Hematopoietic multipotent progenitor cell treated with erythropoietin and hydrocortisone succinate and interleukin-3 and kit ligand, for 15 days (in vitro differentiated cells): ENCODE measurements at places on chromosomes 13 and 19.
A peak's percentile ranks its signal among the peaks of the same experiment; 100 is the strongest.

DNA sequence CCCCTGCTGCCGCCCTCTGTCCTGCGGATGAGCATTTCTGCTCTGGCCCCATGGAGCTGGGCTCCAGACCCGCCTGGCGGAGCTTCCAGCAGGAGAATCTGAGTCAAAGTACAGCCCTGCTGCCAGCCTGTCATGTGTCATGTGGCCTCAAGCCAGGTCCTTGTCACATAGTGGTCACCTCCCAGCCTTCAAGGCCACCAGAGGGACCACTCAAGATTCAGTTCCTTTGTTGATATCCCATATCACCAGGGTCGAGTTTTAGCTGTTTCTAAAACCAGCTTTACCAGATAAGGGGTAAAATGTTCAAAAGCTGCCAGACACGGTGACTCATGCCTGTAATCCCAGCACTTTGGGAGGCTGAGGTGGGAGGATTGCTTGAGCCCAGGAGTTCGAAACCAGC, 13.4 kb downstream of the THOP1 start:
- no peak for DNase-seq

- no peak for DNase-seq
Measured at GRCh38 chr19:49425922-49426592, 869 bp downstream of the GFY start.

DNA sequence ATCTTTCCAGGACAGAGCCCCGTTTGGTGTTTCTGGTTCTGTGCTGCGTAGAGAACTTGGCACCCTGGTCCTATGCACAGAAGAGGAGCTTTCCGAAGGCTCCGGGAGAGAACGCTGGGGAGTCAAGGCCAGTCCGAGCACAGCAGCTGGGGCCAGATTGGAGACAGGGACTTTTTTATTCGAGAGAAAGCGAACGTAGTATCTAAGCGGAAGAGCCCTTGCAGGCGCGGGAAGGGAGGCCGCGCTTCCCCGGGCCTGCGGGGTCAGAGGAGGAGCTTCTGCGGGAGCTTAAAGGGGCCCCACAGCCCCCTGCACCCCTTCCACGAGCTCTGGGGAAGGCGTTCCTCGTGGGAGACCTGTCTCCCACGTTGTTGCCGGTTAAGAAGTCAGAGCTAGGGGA, 48.6 kb upstream of the ARHGEF7 start:
- no peak for DNase-seq

GRCh38 chr13:33164331-33164730, 121.2 kb downstream of the STARD13 start:
- no peak for DNase-seq

- no peak for DNase-seq
Measured at GRCh38 chr19:1397838-1398237, 3.5 kb downstream of the GAMT start.

DNA sequence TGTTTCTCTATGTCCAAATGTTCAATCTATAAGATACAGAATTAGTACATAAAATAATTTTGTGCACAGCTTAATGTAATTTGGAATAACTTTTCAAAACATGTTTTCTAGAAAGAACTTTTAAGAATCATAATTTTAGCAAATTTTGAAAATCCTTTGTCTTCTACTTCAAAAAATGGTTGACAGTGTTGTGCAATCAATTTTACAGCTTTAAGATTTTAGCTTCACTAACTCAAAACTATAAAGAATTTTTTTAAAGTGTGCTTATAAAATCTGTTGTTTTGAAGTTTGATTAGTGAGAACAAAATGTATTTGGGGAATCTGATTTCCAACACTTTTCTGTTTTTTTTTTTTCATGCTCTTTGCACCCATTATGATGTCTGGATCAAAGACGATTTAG, 12.7 kb upstream of the SPACA6 start:
- no peak for DNase-seq

- no peak for DNase-seq
Measured at GRCh38 chr19:48511321-48511731, 309 bp downstream of the LMTK3 start.

DNA sequence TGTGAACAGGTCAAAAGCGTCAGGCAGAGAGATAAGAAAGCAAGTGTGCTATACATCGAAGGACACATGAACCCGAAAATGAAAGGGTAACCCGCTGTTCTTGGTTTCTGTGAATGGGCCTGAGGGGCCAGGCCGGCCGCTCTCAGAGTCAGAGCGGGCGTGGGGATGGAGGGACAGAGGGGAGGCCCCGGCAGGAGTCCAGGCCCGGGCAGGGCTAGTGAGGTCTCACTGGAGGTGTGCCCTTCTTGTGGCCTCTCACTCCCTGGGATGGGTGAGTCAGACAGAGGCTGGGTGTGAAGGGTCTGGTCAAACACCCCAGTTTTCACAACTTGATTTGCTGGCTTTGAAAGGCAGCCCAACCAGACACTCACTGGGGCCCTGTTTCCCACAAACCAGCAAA, 17.4 kb upstream of the NDUFS7 start:
- no peak for DNase-seq

DNA sequence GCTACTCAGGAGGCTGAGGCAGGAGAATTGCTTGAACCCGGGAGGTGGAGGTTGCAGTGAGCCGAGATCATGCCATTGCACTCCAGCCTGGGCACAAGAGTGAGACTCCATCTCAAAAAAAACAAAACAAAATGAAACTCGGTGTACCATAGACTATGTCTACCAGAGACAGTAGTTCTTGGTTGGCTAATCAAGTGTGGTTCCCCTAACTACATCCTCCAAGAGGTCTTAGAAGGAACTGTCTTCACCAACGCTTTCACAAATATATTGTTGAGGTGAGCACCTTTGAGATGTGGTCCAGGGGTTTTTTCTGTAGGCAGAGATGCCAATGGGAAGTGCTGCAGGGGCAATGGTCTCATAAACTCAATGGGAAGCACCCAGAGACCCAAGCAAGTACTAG, 48.0 kb downstream of the RFC3 start:
- no peak for DNase-seq

DNA sequence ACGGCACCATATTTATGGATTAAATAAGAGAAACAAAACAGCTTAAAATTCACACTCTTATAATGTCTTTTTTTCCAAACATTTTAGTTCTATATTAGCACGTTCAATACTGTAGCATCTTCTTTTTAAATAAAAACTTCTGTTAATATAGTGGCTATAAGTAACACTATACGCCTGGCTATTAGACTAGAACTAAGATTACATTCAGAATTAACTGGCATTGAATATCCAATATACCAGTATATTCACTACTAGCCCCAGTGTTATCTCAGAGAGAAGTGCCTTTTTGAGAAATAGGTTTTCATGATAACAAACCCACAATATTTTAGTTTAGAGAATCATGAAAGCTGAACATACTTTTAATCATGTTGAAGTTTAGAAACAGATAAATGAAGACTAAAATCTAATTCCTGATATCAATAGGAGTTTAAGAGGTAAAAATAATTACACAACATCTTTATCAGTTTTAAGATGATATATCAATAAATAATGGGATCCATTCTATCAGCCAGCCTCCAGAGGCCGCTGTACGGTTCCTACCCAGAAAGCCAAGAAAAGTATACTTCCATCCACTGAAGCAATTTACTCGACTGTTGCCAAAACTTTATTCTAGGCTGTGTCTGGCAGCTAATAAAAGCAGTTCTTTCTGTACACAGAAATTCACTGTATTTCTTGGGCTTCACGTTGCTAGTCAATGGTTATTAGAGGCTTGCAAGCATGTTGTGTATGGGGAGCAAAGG, 1113.4 kb upstream of the MIR17HG start:
- no peak for DNase-seq

GRCh38 chr13:68550330-68550729, 1320.2 kb upstream of the PCDH9 start:
- DNase-seq = no peak

GRCh38 chr19:43774103-43774939, 6.5 kb downstream of the KCNN4 start:
- peak; percentile 95 for DNase-seq

DNA sequence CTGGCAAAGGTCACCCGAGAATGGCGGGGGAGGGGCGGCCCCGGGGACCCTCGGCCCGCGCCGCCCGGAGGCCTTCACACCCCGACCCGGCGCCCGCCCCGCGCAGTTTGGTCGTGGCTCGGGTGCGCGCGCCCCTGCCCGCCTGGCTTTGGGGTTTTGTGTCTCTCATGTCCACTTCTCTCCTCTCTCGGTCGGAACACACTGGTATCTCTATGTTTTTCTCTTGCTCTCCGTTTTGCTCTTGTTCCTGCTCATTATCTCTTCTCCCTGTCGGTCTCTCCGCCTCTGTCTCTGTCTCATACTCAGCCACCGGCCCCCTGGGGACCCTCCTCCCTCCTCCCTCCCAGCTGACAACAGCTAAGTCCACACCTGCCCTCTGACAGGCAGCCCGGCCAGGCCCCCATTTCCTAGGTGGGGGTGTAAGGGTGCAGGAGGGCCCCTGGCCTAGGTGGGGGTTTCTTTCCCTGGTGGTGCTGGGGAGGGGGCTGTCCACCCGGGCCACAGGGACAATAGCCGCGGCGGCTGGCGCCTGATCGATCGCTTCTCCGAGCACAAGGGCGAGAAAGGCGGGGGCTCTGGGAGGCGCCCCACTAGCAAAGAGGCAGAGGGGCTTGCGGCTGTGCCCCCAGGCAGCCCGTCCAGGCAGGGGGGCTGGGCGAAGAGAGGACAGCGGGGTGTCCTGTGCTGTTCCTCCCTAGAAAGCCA, 2.3 kb downstream of the ONECUT3 start:
- DNase-seq = no peak

DNA sequence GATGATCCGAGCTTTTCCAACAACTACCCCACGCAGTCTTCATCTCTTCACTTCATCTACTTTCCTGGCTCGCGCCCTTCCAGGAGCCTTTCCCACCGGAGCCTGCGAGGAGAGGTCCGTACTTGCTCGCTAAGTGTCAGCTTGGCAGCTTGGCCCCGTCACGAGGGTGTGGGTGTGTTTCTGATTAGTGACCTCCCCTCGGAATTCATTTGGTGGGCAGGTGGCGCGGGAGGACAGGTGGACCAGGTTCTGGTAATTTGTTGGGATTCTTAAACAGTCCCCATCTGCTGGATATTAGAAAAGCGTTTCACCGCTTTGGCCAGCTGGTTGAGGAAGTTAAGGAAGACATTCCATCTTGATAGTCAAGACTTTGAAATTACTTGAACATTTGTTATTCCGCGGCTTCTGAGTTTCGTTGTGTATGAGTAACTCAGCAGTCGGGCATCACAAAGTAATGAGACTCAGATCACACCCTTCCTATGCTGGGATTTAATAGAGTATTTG, 515 bp downstream of the UFM1 start:
- peak; percentile 41 for DNase-seq

DNA sequence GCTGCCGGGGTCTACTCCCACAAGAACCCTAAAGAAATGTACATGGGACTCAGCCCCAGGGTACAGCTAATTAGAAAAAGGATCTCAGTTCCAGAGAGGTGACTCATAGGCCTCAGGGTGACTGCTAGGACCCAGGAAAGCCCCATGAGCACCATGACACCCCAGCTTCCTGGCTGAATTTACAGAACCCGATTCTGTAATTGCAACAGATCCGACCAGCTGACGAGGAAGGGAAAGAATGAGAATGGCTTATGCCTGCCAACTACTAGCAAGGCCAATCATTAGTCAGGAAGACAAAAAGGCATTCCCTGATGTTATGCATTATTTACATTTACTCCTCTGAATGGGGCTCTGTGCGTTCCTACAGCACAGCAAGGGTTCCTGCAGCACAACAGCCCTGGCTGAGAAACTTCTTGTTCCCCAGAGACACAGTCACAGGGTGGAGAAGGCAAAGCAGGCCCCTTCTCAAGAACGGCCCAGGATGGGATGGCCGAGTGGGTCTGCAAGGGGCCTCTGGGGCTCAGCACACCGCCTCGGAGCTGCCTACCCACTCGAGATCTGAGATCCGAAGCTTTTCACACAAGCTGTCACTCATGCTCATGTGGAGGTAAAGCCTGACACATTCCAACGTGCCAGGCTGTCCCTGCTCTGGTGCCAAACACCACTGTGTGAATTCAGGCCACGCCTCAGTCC, 27.2 kb downstream of the PBX4 start:
- no peak for DNase-seq

DNA sequence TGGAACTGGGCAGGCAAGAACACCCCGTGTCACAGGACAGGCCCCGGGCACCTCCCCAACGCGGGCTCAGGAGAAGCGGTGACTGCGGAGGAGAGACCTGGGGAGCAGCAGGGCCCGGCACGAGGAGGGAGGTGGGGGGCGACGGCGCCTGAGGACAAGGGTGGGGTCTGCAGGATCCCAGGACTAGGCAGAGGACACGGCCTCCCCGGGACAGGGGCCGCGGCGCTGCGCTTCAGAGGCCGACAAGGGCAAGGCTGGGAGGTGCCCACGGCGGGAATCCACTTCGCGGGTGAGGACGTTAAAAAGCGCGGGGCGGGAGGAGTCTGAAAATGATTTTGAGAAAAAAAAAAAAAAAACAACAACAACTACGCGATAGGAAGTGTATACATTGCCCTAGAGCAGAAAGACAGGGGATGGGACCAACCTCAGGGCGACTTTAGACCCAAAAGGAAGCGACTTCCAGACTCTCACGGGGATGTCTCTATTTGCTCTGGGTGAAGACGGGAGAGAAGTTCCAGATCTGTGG, 44.9 kb downstream of the ZNF611 start:
- DNase-seq = no peak

DNA sequence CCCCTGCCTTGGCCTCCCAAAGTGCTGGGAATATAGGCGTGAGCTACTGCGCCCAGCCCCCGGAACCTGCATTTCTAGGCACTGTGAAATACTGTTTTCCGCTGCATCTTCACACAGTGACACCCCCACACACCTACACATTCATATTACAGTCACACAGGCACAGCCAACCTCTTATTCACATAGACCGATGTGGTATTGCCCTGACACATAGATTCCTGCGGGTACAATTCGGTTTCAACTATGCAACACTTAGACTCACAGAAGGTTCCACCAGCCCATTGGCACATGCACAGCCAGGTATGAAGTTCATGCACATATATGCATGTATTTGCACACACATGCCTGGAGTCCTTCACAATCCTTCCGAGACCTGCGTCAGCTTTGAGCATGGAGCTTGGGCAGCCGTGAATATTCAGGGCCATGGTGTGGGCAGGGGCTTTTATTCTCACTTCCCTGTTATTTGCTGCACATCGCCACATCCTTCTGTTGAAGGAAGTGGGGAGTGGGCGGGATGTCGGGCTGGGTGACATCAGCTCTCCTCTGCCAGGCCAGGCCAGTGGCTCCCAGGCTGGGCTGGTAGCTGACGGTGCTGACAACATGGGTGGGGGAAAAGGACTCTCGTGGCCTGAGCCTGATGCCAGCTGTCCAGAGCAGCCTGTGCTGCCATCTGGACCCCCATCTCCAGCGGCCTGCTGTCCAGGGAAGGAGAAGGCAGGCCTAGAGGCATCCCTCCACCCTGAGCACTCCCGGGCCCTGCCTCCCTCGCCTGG, 5.4 kb upstream of the CDC37 start:
- no peak for DNase-seq
